PC-3 (cell line): ENCODE measurements at places on chromosomes 2 and 18. TPM values are rescaled to one million over a fixed set of nuclear protein-coding genes. Genes with fewer than 3 reads are reported as not detected.
A peak's percentile ranks its signal among the peaks of the same experiment; 100 is the strongest.

DNA sequence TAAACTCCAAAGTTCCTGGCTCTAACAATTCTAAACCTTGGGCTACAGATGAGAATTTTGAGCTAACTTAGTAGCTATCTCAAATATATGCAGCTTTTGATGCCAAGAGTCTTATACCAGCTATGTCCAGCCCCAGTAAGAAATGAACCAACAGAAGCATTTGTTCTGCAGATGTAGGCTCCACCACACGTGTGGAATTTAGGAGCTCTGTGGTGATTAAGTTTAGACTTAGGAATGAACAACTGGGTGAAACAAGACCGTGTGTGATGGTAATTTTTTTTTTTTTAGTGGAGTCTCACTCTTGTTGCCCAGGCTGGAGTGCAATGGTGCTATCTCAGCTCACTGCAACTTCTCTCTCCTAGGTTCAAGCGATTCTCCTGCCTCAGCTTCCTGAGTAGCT is 179.7 kb downstream of the ANKRD30B start:
- no peak for DNase-seq

DNA sequence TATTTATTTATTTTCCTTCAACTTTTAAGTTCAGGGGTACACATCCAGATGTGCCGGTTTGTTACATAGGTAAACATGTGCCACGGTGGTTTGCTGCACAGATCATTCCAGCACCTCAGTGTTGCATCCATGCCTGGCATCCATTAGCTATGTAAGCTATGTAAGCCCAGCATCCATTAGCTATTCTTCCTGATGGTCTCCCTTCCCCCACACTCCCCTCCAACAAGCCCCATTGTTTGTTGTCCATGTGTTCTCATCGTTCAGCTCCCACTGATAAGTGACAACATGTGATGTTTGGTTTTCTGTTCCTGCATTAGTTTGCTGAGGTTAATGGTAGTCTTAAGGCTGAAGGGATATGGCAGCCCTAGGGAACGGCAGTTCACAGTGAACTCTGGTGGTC is 203.4 kb downstream of the CTNNA2 start:
- DNase-seq, result no peak

DNA sequence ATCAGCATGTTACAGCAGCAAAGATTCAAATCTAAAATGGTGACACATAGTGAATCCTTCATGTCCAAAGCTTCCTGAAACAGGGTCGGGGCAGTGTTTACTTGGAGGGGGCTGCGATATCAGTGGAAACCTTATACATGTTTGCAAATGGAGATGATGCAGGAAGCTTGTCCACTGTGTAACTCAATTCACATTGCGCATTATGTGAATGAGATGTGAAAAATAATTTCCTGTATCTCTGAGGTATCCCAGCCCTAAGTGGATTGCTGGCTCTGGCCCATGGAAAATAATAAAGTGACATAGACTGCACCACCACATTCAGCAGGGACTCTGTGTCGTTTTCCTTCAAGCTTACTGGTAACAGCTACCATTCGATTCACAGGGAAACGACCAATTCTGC is 505.5 kb downstream of the GALR1 start:
- DNase-seq, result no peak

- DNase-seq, result no peak
Observed at GRCh38 chr2:50752237-50752636, 279.7 kb downstream of the NRXN1 start.

DNA sequence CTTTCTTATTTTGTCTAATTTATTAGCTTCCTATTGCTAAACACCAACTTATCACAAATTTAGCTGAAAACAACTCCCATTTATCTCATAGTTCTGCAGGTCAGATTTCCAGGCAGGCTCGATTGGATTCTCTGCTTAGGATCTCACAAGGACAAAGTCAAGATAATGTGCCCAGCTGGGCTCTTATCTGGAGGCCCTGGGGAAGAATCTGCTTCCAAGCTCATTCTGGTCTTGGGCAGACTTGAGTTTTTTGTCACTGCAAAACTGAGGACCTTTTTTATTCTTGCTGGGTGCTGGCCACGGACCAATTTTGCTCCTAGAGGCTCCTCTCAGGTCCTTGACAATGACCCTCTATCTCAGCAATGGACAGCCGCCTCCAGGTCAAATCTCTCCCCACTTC is 215.5 kb downstream of the TRIB2 start:
- no peak for DNase-seq

DNA sequence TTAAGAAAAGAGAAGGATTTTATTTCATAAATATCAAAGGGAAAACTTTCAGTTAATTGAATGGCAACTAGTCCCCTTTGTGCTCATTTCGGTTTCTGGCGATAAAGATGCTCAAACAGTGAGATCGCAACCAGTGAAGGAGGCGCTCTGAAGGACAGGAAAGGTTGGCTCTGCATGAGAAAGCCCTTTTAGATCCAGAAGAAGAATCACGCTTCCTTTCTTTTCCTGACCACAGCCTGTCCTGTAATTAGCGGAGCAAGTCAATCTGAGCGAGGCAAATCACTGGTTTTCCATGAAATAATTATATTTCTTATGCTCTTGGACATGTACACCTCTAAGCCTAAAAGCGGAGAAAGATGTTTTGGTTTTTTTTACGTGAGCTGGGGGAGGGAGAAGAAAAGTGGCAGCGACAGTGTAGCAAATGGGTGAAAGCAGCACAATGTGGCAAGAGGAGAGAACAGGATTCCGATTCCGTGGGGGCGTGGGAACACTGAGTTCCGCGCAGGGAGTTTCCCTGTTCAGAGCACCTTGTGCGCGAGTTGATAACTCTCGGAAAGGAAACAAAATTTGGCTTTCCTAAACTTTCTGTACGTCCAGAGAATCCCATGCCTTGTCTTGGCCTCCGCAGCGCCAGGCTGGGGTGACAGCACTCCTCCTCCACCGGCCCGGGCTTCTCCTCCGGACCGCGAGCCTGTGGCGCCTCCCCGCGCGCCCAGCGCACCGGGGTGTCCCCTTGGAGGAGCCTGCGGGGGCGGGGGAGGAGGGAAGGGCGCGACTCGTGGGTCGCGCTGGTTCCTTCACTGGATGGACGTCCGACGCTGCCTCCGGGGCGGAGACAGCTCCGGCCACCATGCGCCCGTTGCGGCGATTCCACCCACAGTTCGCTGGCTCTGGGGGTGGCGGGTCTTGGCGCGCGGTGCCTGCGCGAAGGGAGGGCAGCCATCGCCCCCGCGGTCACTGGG is 620 bp upstream of the SLC9A2 start:
- DNase-seq, result peak; percentile 43

GRCh38 chr2:45237128-45237527 is 227.9 kb upstream of the SIX2 start:
- no peak for DNase-seq

- peak; percentile 71 for DNase-seq
Observed at GRCh38 chr18:45059695-45060094, 379.0 kb downstream of the SETBP1 start.

GRCh38 chr2:24793761-24794435 is 673 bp downstream of the CENPO start:
- DNase-seq, result peak; percentile 41

DNA sequence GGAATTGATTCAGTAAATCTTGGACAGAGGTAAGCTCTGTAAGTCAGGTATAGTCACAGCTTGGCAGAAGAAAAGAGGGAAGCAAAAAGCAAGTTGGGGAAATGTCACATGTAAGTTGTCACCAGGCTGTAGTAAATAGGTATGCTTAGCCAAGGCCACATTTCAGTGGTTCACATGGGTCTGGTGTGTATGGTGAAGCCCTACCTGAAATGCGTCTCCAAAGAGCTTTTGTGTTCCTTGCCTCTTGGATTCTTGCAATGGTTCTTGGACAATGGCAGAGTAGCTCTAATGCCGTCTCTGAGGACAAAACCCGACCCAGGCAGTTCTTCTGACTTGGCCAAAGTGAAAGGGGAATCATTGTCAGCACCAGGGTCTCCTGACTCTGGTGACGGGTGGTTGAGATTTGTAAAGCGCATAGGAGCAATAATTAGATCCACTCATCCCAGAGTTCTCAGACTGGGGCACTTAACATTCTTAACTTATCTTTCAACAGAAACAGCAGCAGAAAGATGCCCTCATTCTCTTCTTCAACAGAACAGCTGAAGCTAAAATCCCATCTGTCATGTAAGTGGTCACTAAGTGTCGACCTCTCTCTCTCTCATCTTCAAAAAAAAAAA is 34.4 kb upstream of the RPL37A start:
- no peak for DNase-seq

GRCh38 chr2:206218796-206219499 is 55.5 kb upstream of the ZDBF2 start:
- DNase-seq, result no peak

GRCh38 chr18:50507120-50507590 is 52.7 kb upstream of the MAPK4 start:
- peak; percentile 29 for DNase-seq

DNA sequence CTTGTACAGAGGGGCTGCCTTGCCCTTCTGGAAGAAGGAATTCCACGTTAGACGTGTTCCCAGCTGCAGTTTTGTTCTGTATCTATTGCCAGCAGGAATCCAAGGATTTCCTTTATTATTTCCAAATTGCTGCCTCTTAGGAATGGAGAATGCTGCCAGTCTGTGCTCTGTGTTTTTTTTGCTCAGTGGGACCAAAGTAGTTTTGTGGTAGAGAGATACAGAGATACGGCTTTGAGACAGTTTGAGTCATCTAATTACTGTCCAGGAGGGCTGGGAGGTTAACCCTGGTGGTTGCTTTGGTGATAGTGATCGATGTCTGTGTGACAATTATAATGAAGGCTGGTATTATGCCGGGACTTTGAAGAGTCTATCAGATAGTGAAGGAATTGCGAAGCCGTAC is 26.3 kb downstream of the ASAP2 start:
- DNase-seq, result no peak

GRCh38 chr2:36060133-36060532 is 295.4 kb upstream of the CRIM1 start:
- DNase-seq, result no peak

DNA sequence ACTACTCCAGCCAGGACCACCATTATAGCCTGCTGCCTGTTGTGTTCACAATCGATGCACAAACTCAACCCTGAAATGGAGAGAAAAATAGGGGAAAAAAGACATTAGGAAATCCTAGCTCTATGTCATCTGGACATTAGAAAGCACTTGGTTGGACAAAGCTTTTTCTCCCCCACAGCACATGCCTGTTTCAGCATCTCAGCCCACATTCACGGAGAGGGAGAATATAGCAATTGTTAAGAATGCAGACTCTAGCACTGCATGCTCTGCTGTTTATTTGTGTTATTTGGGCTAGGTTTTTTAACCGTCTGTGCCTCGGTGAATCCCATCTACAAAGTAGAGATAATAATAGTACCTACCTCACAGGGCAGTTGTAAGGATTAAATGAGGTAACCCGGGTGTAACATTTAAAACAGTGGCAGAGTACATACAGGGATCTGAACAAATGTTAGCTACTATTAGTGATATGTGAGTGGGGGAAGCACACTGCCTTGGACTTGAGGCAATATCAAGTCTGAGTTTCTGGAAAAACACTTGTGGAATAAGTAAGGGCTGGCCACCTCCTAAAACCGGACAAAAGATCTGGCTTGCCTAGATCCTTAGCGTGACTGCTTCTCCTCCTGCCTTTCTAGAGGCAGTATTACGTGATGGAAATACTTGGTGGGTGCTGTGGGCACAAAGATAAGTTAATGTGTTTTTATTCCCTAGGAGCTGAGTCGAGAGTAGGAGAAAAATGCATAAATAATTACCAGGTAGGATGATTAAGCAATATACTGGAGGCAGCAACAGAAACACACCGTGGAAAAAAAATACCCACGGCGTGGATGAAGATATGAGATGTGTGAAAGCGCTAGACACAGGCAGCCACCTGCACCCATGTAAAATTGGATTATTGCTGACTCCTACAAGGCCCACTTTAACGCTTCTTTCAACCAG is 1.0 kb upstream of the PPP1CB start:
- no peak for DNase-seq

- no peak for DNase-seq
Observed at GRCh38 chr2:239230318-239231052, 170.3 kb downstream of the HDAC4 start.

DNA sequence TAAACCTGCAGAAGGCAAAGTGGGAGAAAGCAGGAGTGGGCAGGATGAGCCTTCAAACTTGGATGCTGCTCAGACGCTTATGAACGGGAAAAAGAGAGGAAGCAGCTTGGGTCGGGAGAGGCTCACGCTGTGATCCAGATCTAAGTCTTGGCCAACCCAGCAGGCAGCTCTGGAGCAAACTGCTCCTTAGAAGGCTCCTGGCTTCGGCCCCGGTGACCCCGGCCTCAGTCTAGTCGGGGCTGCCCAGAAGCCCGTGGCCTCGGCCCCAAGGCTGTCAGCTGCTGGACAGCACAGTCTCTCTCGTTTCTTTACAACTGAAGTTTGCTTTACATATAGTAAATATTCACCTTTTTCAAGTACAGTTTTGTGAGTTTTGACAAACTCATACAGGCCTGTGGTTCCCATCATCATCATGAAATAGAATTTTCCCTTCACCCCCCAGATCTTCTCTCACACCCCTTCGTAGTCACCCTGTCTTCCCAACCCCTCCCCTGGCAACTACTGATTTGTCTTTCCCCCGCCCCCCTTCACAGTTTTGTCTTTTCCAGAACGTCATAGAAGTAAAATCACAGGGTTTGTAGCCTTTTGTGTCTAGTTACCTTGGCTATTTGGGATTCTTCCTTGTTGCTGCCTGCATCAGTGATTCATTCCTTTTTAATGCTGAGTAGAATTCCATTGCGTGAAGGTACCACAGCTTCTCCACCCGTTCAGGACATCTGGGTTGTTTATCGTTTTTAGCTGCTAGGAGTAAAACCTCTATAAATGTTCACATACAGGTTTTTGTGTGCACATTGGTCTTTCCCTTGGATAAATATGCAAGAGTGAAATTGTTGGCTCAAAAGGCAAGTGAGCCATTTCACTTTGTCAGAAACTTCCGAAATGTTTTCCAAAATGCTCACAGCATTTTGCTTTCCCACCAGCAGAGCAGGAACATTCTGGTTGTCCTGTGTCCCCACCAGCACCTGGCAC is 35.1 kb downstream of the MYO7B start:
- no peak for DNase-seq

DNA sequence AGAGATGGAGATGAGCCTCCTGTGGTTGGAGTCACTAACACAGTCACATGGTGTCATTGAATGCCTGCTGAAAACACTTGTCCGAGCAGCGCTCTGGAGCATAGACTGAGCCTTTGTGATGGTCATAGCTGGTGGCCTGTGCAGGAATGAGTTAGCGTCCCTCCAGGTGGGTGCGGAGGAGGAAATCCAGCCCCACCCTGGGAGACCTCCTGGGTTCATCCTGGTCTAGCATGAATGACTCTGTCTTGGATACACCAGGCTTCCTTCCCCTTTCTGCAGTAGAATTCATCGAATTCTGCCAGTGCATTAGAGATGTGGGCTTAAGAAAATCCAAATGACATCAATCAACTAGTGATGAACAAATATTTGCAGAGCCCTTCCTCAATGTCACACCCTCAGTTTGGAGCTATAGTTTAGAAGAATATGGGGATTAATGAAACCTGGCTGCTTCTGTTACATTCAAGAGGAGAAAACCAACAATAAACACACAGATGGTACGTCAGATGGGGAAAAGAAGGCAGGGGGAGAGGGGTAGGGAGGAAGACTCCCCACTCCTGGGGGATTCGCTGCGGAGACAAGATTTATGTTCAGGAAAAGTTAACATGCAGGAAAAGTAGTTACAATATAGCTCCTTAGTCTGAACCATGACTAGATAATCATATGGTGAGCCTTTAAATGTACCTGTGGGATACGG is 136.7 kb downstream of the DDX1 start:
- DNase-seq, result no peak

The HMSD gene
- 0.12 and 0.40 TPM in 2 replicates for total RNA-seq

The TMEFF2 gene
- total RNA-seq, result not detected in 2 replicates

The SCTR gene
- not detected in 2 replicates for total RNA-seq

The CXCR1 gene
- not detected in 2 replicates for total RNA-seq

The NGEF gene
- total RNA-seq, result 71.3 and 80.2 TPM in 2 replicates

The CRIM1 gene
- 70.7 and 85.7 TPM in 2 replicates for total RNA-seq
